Glomerular endothelial cell (primary cell): ENCODE measurements at places on chromosomes 16 and 17.

- DNase-seq = no peak
These were observed 821 bp downstream of the C16orf86 start for GRCh38 chr16:67667453-67667816.

- DNase-seq = no peak
These were observed 6.4 kb downstream of the CD300LB start for GRCh38 chr17:74524653-74525464.

DNA sequence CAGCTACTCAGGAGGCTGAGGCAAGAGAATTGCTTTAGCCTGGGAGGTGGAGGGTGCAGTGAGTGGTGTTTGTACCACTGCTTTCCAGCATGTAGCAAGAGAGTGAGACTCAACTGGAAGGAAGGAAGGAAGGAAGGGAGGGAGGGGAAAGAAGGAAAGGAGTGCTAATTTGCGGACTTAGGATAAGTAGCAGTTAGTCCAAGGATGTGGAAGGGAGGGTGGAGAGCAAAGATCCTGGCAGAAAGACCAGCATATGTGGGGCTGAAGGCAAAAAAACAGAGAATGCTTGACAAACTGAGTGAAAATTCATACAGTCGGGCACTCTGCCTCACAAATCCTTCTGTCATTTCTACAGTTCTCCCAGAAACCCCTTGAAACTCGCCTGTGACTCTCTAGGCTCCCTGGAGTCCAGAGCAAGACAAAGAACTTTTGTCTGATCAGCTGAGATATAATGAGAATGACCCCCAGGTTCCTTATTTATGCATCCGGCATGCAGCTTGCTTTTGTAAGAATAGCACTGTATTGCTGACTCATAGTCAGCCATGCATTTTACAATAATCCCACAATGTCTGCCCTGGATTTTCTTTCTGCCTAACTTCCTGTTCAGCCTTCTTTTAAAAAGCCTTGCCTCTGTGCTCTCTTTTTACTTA, 31.5 kb downstream of the CDK5RAP3 start:
- DNase-seq = peak; percentile 54

- DNase-seq = no peak
These were observed 39.9 kb downstream of the CENPV start for GRCh38 chr17:16313139-16314090.

DNA sequence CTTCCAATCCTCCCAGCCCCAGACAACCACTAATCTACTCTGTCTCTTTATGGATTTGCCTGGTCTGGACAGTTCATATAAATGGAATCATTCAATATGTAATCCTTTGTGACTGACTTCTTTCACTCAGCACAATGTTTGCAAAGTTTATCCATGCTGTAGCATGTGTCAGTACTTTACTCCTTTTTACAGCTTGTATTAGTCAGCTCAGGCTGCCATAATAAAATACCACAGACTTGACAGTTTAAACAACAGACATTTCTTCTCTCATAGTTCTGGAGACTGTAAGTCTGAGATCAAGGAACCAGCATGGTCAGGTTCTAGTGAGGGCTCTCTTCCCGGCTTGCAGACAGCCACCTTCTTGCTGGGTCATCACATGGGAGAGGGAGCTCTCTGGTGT, 41.3 kb downstream of the GPRC5B start:
- no peak for DNase-seq
